ENCODE measurements at places on chromosomes 12 and 14.

- DNase-seq: no peak
Measured at GRCh38 chr12:22672951-22673350, 48.0 kb downstream of the ETNK1 start.

DNA sequence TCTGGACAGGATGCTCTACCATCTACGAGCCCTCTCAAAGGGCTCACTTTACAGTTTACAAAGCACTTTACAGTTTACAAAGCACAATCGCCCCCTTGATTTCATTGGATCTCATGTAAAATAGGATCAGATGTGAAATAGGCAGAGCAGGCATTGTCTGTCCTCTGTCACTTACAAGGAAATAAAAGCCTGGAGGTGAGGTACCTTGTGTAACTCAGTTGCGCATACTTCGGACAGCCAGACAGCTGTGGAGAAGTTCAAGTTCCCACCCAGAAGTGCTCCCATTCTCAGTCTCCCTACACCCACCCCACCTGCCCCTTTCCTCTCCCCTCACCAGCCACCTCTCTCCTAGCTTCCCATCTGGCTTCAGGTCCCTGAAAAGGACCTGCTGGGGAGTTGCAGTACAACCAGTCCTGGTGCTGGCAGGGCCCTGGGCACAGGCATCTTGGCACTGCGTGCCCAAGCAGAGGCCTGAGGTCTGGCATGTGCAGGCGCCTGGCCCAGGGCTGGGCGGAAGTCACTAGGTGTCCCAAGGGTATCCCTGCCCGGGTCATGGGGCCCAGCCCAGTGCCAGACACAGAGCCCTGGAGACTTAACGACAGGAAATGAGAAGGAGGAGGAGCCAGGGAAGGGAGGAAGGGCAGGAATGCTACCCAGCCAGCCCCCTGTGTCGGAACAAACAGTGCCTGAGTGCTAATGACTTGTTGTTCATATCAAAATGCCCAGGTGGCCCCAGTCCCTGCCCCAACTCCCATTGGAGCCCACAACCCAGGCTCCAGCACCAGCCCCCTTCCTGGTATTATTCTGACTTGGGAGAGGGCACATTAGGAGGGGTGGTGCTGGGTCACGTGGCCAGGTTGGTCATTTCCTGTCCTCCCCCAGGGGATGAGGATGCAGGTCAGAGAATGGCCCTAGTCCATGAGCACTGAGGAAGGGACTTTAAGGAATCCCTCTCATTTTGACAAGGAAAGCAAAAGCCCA is 5.4 kb downstream of the RAPGEF3 start:
- DNase-seq: no peak

DNA sequence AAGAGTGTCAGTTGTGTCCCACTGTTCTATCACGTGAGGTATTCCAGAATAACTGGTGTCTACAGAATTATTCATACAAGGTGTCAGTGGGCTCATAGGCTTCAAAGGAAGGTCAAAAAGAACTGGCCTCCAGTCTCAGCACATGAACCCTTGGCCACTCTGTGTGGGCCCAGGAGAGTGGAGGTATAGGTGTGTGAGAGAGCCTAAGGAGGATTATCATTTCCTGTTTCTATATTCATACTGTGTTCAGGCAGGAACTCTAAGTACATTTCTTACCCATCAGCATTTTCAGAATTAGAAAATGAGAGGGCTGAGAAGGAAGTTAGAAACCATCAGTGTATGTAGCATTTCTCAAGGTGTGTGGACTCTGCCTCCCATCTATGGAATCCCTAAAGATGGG is 87.0 kb downstream of the BTG1 start:
- DNase-seq: no peak

- DNase-seq: no peak
Measured at GRCh38 chr12:25372002-25372401, 121.3 kb upstream of the KRAS start.

GRCh38 chr12:113242026-113242418 is 20.8 kb downstream of the TPCN1 start:
- DNase-seq: no peak

DNA sequence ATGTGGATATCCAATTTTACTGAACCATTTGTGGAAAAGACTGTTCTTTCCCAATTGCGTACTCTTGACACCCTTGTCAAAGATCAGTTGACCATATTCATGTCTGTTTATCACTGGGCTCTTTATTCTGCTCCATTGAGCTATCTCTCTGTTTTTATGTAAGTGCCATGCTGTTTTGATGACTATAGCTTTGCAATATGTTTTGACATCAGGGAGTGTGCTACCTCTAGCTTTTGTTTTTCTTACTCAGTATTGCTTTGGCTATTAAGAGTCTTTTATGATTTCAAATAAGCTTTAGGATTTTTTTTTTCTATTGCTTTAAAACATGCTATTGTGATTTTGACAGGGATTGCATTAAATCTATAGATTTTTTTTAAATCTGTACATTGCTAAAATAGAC is 194.3 kb downstream of the SNAPC1 start:
- DNase-seq: no peak

DNA sequence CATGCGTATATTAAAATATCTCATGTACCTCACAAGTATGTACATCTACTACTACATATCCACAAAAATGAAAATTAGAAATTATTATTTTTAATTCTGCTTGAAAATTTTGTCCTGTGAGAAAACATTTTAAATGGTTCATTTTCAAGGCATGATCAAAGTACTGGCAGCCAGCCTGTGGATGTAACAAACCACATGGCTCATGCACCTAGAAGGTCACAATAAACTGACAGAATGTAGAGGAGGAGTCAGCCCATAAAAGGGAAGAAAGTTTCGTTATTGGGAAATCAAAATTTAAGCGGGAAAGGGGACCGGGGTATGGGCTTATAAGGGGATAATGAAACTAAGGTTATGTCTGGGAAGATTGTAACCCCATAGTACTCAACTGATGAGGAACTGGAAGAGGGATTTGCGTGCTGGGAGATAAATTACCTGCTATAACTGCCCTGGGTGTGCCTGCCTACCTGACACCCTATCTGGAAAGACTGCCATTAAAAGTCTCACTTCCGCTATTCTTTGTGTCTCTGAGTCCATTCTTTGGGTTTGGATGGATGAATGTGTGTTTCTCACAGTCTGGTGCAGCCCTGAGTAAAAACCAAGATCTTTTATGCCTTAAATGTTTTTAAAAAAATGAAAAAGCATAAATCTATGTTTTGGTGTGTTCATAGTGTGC is 62.2 kb upstream of the PCED1B start:
- no peak for DNase-seq

- no peak for DNase-seq
Measured at GRCh38 chr12:55726971-55727370, 1.8 kb downstream of the CD63 start.

GRCh38 chr12:107243341-107243740 is 150.0 kb upstream of the CRY1 start:
- no peak for DNase-seq

GRCh38 chr14:52080158-52080800 is 11.4 kb upstream of the NID2 start:
- DNase-seq: no peak

DNA sequence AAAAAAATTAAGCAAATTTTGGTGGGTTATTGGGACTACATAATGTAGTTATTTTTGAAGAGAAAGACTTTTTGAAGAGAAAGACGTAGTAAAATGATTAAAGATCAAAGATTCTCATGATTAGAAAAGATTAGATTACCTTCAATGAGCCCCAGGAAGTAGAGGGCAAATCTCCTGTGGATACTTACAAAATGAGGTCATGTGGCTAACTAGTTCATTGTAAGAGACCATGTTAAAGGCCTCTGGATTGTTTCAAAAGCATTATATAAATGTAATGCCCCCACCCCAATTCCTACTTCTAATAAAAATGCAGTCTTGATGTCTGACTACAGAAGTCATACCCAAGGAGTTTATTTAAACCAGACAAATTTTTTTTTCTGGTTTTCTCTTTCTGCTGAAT is 93.3 kb downstream of the ERGIC2 start:
- no peak for DNase-seq

GRCh38 chr12:114789821-114790220 is 105.8 kb upstream of the TBX3 start:
- no peak for DNase-seq

DNA sequence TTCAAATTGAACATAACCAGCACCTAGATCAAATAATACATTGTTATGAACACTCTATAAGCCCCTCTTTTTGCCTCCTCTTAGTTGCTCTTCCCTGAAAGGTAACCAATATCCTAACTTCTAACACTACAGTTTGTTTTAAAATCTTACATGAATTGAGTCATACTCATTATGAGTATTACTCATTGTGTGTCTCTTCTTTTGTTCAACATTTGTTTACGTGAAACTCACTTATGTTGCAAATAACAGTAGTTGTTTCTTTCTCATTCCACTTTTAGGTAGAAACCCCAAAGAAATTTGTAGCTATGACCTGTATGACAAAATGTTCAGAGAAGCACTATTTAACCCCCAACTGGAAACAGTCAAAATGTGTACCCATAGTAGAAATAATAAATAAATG is 6.6 kb downstream of the LRRC9 start:
- DNase-seq: no peak

DNA sequence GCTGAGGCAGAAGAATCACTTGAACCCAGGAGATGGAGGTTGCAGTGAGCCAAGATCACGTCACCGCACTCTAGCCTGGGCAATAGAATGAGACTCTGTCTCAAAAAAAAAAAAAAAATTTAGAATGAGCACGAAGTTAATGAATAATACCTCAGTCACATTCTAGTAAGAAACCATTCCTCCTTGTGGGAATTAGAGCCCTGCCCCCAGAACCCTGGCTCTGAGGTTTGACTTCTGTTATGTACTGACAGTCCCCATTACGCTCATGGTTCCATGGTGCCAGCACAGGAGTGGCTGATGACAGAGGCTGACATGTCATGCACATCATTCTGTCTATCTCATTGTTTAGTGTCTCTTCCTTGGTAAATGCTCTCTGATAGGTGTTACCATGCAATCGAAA is 132.6 kb upstream of the FGD4 start:
- DNase-seq: no peak

GRCh38 chr12:111310076-111310870 is 58.6 kb downstream of the PHETA1 start:
- no peak for DNase-seq

DNA sequence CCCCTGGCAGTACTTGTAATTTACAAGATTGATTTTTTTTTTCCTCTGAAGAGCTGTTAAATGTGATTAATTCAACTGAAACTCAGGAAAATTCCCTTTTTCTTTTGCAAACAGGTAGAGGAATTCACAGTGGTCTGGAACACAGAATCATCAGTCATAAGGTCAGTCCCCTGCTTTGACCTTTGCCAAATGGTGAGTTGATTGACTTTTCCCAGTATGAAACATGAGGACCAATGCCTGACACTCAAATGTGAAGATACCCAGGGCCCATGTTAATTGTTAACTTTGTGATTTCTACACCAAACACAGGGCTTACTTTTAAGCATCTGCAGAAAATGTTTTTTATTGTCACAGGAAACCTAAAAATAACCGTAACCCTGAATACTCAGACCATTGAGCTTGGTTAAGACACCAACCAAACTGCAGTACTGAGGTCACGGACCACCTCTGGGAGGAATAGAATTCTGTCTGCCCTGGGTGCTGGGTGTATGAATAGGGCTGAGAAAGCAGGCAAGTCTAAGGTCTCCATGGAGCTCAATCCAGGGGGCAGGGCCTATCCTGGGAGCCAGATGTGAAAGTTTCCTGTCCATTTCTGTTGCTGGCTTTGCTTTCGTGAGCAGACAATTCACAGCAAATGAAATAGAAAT is 192.4 kb downstream of the TMX1 start:
- no peak for DNase-seq

DNA sequence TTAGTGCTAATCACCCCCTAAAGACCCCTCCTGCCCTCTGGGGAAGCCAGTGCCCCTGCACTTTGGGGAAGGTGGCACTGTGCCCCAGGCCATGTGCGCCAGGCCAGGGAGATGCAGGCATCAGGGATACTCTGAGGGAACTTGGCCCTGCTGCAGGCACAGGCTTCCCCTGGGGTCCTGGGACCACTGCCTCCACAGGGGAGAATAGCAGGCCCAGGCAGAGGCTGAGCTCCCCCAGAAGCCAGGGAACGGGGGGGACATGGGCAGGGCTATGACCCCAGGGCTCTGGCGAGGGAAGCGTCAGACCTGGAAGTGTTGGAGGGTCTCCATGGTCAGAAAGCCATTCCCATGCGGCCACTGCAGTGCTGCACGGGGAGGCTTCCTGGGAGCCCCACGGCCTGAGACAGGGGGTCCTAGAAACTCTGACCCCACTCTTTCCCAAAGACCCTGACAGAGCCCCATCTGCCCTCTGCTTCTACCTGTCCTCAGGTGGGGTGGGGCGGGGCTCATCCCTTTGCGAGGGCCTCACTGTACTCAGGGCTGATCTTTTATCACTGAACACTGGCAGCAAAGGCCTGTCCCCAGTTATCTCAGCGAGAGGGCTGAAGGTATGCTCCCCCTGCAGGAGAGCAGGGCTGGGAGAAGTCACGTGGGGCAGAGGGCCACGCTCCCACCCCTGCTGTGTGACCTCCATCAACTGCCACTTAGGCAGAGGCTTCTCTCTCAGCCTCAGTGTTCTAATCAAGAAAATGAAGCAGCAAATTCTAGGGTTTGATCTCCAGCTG is 160.0 kb downstream of the CALM1 start:
- DNase-seq: no peak

DNA sequence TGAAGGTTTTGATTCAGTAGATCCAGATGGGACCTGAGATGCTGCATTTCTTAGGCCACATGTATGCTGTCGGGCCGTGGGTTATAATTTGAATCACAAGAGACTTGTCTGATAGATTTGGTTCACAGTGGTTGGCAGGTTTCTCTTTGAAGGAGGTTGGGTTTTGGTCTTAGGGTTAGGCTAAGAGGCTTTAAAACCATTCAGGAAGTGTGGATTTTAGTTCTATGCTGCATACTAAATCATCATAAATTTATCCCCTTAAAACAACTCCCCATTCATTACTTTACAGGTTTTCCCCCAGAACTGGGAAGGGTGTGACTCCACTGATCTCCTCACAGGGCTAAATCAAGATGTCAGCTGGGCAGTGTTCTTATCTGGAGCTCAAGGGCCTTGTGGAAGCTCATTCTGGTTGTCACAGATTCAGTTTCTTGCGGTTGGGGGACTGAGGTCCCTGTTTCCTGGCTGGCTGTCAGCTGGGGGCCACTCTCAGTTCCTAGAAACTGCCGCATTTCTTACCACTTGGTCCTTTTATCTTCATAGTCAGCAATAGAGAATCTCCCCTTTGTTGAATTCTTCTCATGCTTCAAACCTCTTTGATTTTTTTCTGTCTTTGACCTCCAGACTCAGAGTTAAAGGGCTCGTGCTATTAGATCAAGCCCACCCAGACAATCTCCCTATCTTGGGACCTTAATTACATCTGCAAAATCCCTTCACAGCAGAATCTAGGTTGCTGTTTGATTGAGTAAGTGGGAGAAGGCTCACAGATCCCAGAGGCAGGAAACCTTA is 20.6 kb upstream of the PCNX1 start:
- no peak for DNase-seq

GRCh38 chr12:25734529-25735180 is 181.6 kb upstream of the LMNTD1 start:
- peak; percentile 53 for DNase-seq

- no peak for DNase-seq
Measured at GRCh38 chr12:115660211-115660805, 617.2 kb downstream of the MED13L start.

GRCh38 chr12:95385246-95386035 is 88.5 kb upstream of the METAP2 start:
- DNase-seq: no peak

GRCh38 chr12:59491877-59492276 is 104.0 kb upstream of the SLC16A7 start:
- no peak for DNase-seq

Data from NAMALWA (cell line).